Foreskin fibroblast (primary cell): ENCODE measurements at places on chromosomes 1 and 21.

DNA sequence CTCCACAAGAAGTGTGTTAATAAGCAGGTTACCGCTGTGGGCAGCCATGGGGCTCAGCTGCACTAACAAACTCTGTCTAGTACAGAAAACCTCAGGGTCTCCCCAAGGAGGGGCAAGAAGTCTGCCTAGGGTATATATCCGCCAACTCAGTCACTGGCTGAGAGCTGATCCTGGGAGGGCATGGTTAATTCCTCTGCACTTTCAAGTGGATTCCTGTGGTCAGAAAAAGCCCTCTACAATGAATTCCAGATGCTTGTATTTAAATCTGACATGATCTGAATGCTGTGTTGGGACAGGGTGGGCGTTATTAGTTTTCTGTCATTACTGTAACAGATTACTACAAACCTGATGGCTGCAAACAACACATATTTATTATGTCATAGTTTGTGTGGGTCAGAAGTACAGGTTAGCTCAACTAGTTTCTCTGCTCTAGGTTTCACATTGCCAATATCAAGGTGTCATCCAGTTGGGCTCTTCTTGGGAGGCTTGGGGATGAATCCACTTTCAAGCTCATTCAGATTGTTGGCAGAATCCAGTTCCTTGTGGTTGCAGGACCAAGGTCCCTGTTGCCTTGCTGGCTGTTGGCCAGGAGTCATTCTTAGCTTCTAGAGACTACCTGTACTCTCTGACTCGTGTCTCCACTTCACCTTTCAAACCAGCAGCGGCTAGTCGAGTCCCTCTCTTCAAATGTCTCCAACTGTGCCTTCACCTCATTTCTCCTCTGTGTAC lies 8.0 kb upstream of the SELE start:
- peak; percentile 80 for DNase-seq

- no peak for DNase-seq
Measured at GRCh38 chr1:182066934-182067333, 5.4 kb upstream of the ZNF648 start.

- DNase-seq, result no peak
Measured at GRCh38 chr1:53787655-53788054, 48.7 kb upstream of the GLIS1 start.

- DNase-seq, result no peak
Measured at GRCh38 chr1:61501971-61502916, 222.7 kb downstream of the TM2D1 start.

- DNase-seq, result peak; percentile 37
Measured at GRCh38 chr1:99268021-99268420, 3.7 kb downstream of the PLPPR4 start.

GRCh38 chr21:31530364-31530763 lies 129.1 kb upstream of the SOD1 start:
- no peak for DNase-seq

- peak; percentile 98 for DNase-seq
Measured at GRCh38 chr1:7299329-7299799, 471.7 kb upstream of the VAMP3 start.

GRCh38 chr1:33120436-33121231 lies 39.7 kb downstream of the AZIN2 start:
- DNase-seq, result no peak

DNA sequence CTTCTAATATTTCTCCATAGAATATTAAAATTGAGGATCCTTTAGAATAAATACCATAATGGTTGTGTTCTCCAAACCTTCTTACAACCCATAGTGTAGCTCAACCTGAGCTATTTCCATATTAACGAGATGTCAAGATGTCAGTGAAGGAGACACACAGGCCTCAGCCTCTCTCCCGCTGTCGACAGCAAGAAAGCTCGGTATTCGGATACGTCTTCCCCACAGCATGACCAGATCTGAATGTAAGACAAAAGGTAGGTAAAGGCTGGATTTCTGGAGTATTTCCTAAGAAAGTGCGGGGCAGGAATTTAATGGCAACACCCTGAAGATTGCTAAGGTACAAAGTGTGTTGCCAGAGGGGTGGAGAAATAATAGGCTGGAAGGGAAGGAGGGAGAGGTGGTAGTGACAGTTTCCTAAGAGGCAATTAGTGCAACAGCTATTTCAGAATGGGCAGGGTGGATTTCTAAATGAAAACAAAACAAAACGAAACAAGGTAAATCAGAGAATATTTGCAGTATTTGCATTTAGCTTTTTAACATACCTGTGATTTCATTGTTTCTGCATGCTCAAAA lies 1.7 kb downstream of the ADSS2 start:
- no peak for DNase-seq

DNA sequence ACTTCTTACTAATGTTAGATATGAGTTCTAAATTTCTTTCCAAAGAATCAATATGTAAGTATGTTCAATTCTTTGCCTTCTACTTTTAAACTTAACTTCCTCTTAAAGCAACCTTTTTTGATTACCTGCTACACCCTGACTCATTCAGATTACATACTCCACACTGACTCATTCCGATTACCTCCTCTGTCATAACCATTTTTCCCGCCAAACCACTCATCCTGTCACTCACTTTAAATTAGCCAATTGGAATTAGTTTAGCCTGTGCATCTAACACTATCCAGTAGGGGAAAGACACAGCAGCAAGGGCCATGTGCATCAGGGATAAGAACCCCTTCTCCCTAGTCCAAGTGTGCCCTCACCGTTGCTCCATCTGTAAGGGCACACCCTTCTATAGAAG lies 815.5 kb downstream of the BRINP3 start:
- DNase-seq, result no peak

GRCh38 chr1:116324411-116324810 lies 48.6 kb upstream of the ATP1A1 start:
- DNase-seq, result no peak

- no peak for DNase-seq
Measured at GRCh38 chr1:30942326-30942963, 33.9 kb upstream of the SDC3 start.

GRCh38 chr1:95716097-95716496 lies 482.1 kb downstream of the RWDD3 start:
- no peak for DNase-seq

GRCh38 chr21:22711636-22712035 lies 1713.4 kb downstream of the NCAM2 start:
- no peak for DNase-seq
